HEK293T (cell line): ENCODE measurements at places on chromosomes 3 and 15.
A peak's percentile ranks its signal among the peaks of the same experiment; 100 is the strongest.

DNA sequence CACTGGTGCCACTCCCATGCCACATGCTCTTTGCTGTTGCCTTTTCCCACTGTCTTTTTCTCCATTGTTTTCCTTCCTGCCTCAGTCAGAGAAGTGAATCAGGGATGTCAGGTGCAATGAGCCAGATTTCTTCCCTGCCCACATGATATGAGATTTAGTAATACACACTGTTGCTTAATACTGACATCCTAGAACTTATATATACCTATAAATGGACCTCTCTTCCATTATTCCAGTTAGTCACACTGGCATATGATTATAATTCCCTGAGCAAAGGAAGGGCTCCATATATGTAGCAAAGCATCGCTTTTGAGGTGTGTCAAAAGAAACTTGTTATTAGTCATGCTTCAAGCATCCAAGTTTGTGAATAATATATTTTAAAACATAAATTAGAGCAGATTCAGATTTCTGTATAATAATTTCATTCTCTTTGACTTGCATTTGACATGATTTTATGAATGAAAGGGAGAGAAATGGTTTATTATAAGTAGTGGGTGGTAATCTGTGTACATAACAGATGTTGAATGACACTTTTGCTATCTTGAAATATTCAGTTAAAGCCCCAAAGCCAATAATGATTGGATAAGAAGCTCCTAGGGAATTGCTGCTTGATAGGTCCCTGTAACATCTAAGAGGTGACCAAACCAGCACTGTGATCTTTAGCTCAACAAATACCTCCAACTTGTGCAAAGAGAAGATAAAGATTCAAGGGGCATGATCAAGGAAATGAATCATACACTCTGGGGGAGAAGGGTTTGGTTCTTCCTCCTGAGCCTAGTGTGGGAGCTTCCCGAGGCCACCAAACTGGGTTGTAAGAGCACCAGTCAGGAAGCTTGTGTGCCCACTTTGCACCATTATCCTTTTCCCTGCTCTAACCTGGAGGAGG lies 48.6 kb downstream of the CHST2 start:
- no peak for DNase-seq

- no peak for DNase-seq
Observed at GRCh38 chr3:88988906-88989305, 118.5 kb upstream of the EPHA3 start.

DNA sequence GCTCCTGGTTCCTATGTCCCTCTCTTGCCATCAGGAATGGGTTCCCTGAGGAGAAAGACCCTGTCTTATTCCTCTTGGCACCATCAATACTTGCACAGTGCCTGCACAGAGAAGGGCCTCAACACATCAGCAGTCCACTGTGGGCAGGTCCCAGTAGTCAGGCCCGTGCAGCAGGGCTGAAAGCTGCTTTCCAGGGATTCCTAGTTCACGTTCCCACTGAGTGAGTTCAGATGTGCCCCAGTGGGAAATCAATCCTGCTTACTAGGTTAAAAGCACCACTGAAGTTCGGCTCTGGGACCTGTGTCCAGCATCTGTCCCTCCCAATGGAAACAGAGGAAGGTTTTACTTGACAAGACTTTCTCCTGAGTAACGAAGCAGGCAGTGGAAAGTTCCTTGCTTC lies 15.7 kb downstream of the RAB43 start:
- DNase-seq: no peak

GRCh38 chr15:91183596-91183995 lies 83.5 kb downstream of the SV2B start:
- DNase-seq: no peak

DNA sequence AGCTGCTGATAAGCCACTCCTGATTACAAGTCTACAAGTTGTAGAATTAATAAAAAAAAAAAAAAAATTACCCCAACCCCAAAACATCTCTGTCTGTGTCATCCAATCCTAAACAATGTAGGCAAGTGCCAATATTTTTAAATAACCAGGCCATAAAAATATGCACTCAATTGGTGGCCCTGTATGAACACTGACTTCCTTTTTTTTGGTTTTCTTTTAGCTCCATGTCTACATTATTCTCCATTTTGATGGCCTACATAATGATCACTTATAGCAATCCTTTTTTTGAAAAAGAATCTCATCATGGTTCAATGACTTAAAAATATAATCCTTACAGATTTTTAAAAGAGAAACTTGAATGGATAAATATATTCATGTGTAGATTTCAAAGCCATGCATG lies 72.1 kb downstream of the FOXP1 start:
- DNase-seq: no peak

GRCh38 chr15:88932271-88932874 lies 19.2 kb upstream of the MFGE8 start:
- no peak for DNase-seq

DNA sequence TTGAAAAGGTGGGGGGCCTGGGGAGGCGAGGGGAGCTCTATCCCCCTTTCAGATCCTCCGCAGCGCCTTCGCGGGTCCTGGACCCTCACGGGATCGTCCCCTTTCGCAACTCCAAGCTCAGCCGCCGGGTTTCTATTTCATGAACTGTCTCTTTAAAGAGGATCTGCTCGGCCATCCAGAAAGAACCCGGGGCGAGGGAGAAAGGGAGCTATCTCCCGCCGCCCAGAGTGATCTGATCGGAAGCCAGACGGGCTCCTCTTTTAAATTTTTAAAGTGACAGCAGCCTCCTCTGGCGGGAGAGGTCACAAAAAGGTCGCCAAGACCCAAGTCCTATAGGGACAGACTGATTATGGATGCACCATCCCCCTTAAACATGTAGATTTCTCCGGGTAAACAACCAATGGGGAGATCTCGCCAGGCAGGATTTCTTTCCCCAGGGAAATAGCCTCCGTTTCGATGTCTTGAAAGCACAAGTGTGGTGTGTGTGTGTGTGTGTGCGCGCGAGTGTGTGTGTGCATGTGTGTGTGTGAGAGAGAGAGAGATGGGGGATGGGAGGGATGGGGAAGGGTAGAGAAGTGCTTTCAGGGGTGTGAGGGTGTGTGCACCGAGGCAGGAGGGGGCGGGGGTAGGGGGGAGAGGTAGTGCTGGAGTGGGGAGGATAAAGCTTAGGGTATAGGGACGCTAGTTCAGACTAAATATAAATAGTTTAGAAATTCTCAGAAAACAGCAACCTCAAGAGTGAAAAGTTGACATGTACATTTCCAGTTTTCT lies 516.1 kb downstream of the MECOM start:
- peak; percentile 48 for DNase-seq

- DNase-seq: no peak
Observed at GRCh38 chr15:36571301-36571700, 8.1 kb upstream of the CDIN1 start.
